ENCODE measurements at places on chromosomes 11 and 22. TPM values are rescaled to one million over a fixed set of nuclear protein-coding genes. Genes with fewer than 3 reads are reported as not detected.

DNA sequence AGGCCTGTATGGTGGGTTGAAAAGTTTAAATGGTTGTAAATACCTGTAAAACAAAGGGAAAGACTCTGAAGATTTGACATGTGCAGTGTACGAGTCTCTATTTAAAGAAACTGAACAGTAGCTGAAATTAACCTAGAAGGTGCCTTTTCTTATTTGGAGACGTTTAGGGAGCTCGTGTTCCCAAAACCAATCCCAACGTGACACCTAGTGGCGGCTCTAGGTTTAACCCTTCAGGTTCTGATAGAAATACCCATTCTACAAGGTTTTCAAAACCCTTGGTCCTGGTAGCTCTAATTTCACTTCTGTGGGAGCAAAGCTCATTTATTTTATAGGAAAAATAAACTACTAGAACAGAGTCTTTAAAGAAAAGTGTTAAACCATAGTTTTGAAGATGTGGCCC, 258.3 kb downstream of the LRRC4C start:
- H3K36me3 ChIP-seq = no peaks in the 10 kb centered on the region
- no peak overlapping the region for H3K4me3 ChIP-seq
- no peak overlapping the region for H3K27ac ChIP-seq
- peaks cover 6% of the 10 kb centered on the region for H3K4me1 ChIP-seq
- H3K27me3 ChIP-seq = no peaks in the 10 kb centered on the region

GRCh38 chr11:59261150-59261549, 48.4 kb upstream of the MPEG1 start:
- H3K36me3 ChIP-seq = no peaks in the 10 kb centered on the region
- no peak for DNase-seq
- no peaks in the 10 kb centered on the region for H3K27me3 ChIP-seq
- H3K4me1 ChIP-seq = no peaks in the 10 kb centered on the region

- H3K36me3 ChIP-seq = no peaks in the 10 kb centered on the region
- H3K4me3 ChIP-seq = no peak overlapping the region
- no peak overlapping the region for H3K27ac ChIP-seq
- H3K27me3 ChIP-seq = no peaks in the 10 kb centered on the region
- no peak for DNase-seq
Observed at GRCh38 chr22:47627556-47628253, 865.3 kb downstream of the TBC1D22A start.

The CASP5 gene
- polyA plus RNA-seq = not detected

Data from GM23338 (cell line).